ENCODE measurements at places on chromosomes 2 and 18.

GRCh38 chr18:3067165-3067661 is 54.3 kb upstream of the LPIN2 start:
- DNase-seq, result no peak

GRCh38 chr2:238650536-238650935 is 197.3 kb upstream of the TWIST2 start:
- no peak for DNase-seq

DNA sequence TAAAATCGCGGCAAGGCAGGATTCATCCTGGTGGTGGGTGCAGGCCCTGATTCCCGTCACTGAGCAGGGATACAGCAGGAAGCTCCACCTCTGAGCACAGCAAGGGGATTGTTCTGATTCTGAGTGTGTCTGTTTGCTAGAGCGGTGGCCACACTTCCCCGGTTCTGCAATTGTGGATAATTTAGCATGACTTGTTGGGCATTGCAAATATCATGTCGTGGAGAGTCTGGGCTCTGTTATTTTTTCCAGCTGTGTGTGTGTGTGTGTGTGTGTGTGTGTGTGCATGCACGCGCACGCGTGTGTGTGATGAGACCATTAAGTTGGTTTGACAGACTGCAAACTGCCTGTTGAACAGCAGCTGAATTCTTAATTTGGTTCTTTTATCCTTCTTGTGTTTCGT is 4.1 kb upstream of the TMEM18 start:
- DNase-seq, result no peak

DNA sequence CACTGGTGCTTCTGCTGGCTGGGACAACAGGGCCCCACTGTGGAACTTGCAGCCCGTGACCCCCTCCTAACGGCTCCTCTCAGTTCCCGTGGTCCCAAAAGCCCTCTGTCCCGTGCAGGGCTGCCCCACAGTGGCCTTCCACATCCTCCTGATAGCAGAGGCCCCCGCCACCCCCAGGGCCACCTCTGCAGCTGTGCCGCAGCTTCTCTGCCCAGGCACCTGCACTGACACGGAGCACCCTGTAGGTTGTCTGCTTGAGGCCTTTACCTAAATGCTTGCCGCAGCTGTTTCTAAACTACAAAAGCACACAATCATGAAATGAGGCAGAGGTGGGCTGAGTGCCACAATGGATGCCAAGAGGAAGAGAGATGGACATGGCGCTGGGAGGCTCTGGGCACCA is 13.5 kb upstream of the GRHL1 start:
- DNase-seq, result no peak

- DNase-seq, result no peak
Measured at GRCh38 chr2:161090411-161090810, 69.8 kb upstream of the TANK start.

DNA sequence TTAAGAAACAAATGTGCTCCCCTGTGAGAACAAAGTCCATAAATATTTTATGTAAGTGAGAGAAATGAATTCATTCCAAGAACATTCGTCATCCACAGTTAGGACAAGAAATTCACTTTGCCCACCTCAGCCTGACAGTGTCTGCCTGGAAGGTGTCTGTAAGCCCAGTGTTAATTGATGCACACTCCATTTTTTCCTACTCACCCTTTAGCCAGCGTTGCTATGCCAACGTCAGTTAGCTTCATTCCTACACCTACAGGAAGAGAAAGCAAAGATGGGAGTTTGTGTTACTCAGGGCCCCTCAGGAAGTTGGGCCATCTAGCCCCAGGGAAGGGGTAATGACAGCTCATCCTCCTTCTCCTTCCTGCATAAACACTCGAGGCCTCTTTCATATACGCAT is 131.0 kb downstream of the ALPK2 start:
- no peak for DNase-seq

GRCh38 chr2:182077448-182078142 is 91.9 kb downstream of the PPP1R1C start:
- peak; percentile 55 for DNase-seq

Data from putamen (tissue), 1 donor.